Stimulated activated CD8-positive, alpha-beta memory T cell treated with anti-CD3 and anti-CD28 coated beads, Interleukin-2, amount 100 ng/mL, for 48 hours (primary cell): ENCODE measurements at places on chromosomes 3 and 15.

GRCh38 chr15:63985221-63986184 is 60.8 kb downstream of the DAPK2 start:
- no peak for DNase-seq

GRCh38 chr3:87191175-87191574 is 35.9 kb upstream of the CHMP2B start:
- no peak for DNase-seq

- DNase-seq = no peak
Measured at GRCh38 chr3:85476891-85477495, 518.2 kb downstream of the CADM2 start.

DNA sequence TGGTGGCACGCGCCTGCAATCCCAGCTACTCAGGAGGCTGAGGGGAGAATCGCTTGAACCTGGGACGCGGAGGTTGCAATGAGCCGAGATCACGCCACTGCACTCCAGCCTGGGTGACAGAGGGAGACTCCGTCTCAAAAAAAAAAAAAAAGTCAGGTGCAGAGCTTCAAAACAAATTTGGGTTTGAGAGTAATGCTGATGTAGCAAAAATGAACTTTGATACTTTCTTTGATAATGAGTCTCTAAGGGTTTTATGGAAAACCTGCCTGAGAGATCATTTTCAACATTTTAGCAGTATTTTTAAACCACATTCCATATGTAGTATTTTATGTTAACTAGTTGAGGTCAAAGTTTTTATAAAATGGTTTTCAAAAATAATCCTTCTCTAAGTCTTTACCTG is 14.5 kb downstream of the EIF5A2 start:
- DNase-seq = no peak

DNA sequence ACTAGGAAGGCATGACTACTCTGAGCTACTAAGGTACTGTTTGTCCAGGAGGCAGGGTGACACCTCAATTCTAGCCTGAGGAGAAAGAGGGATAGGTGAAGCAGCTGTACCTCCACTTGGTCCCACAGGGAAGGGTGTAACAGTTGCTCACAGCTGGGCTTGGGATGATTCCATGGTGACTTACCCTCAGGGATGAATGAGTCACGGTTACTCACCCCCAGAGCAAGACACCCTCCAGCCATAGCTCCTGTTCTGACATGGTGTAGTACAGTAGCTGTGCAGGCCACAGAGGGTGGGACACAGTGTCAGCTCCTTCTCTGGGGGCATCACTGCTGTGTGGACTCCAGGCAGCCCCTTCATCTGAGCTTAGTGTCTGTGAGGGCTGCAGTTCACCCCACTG is 868.6 kb upstream of the SEMA6D start:
- no peak for DNase-seq
